ENCODE measurements at places on chromosomes 4 and X.

DNA sequence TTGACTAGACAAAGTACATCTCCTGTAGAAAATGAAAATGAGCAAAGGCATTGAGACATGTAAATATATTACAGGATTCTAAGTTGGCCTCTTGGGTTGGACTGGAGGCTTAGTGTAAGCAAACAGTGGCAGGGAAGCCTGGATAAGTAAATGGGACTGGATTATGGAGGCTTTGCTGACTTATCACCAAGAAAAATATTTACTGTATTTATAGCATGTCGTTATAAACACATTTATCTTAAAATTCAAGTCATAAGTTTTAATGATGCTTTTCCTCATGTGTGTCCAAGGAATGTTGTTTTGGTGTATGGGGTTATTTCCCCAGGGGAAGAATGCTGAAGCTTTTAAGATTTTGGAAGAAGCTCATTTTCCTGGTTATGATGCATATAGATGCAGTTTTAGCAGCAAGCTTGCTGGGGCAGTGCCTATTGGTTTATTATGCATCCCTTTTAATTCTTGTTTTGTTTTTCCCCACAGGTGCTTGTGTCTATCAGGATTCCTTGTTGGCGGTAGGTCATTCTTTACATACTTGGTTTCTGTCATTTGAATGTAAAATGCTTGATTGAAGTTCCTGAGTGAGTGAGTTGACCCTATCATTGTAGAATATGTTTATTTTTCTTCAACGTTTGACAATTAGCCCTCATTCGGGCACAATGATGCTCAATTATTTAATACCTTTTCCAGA is 8.5 kb downstream of the FRAS1 start:
- no peaks in the 10 kb centered on the region for H3K36me3 ChIP-seq
- no peaks in the 10 kb centered on the region for H3K4me1 ChIP-seq
- no peak overlapping the region for H3K27ac ChIP-seq
- no peaks in the 10 kb centered on the region for H3K27me3 ChIP-seq

- H3K4me1 ChIP-seq = no peaks in the 10 kb centered on the region
- peak; percentile 32 for DNase-seq
- no peaks in the 10 kb centered on the region for H3K36me3 ChIP-seq
- H3K4me3 ChIP-seq = no peak overlapping the region
- H3K27me3 ChIP-seq = no peaks in the 10 kb centered on the region
Measured at GRCh38 chrX:131841496-131842437, 181.3 kb upstream of the STK26 start.

- H3K4me1 ChIP-seq = no peaks in the 10 kb centered on the region
- no peaks in the 10 kb centered on the region for H3K36me3 ChIP-seq
- DNase-seq = no peak
- no peaks in the 10 kb centered on the region for H3K27me3 ChIP-seq
- no peak overlapping the region for H3K27ac ChIP-seq
Measured at GRCh38 chr4:178881937-178882336, 1439.7 kb upstream of the AGA start.

DNA sequence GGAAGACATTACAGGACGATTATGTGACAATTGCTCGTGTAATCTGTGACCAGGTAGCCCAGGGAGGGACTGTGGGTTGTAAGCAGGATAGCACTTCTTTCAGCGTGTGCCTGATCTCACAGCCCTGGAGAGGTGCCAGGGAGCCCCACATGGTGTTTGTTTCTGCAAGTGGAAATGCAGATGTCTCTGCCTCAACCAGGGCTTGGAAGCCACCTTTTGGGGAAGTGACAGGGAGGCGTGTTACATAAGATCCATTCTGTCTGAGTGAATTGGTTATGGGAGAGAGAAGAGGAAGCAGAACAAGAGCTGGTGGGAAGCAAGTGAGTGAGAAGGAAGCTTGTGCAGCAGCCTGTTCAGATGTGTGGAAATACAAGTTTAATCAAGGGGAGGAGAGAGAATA is 104.5 kb upstream of the GATB start:
- no peaks in the 10 kb centered on the region for H3K27me3 ChIP-seq
- no peak overlapping the region for H3K4me3 ChIP-seq
- no peaks in the 10 kb centered on the region for H3K36me3 ChIP-seq
- DNase-seq = peak; percentile 41
- H3K4me1 ChIP-seq = no peaks in the 10 kb centered on the region

- DNase-seq = no peak
- no peaks in the 10 kb centered on the region for H3K36me3 ChIP-seq
- H3K4me1 ChIP-seq = no peaks in the 10 kb centered on the region
- H3K4me3 ChIP-seq = no peak overlapping the region
Measured at GRCh38 chr4:183362916-183363542, 40.8 kb upstream of the CLDN24 start.

- no peak overlapping the region for H3K4me3 ChIP-seq
- no peaks in the 10 kb centered on the region for H3K4me1 ChIP-seq
- no peaks in the 10 kb centered on the region for H3K27me3 ChIP-seq
- no peaks in the 10 kb centered on the region for H3K36me3 ChIP-seq
- no peak overlapping the region for H3K27ac ChIP-seq
- no peak for DNase-seq
Measured at GRCh38 chrX:129783291-129783713, 3.6 kb downstream of the SASH3 start.

- H3K4me1 ChIP-seq = no peaks in the 10 kb centered on the region
- H3K27me3 ChIP-seq = no peaks in the 10 kb centered on the region
- H3K27ac ChIP-seq = no peak overlapping the region
- no peaks in the 10 kb centered on the region for H3K36me3 ChIP-seq
- no peak overlapping the region for H3K4me3 ChIP-seq
- DNase-seq = no peak
Measured at GRCh38 chr4:100466501-100466900, 51.3 kb downstream of the EMCN start.

GRCh38 chr4:126364311-126364911 is 1049.7 kb downstream of the FAT4 start:
- DNase-seq = no peak
- no peak overlapping the region for H3K4me3 ChIP-seq
- H3K27me3 ChIP-seq = no peaks in the 10 kb centered on the region
- H3K27ac ChIP-seq = no peak overlapping the region
